Temporal lobe (tissue), 4 donors: ENCODE measurements at places on chromosomes 11 and 22. TPM values are rescaled to one million over a fixed set of nuclear protein-coding genes. Genes with fewer than 3 reads are reported as not detected.

DEPDC7 gene
- total RNA-seq: 2.2 TPM

APOL2 gene
- total RNA-seq: 6.1 TPM

ELMOD1 gene
- 119 TPM for total RNA-seq

OR52H1 gene
- total RNA-seq: not detected

SHANK3 gene
- 5.9 TPM for total RNA-seq

PHETA2 gene
- total RNA-seq: 2.5 TPM

TYR gene
- not detected for total RNA-seq

WNT7B gene
- total RNA-seq: 2.7 TPM

TMEM191B gene
- 2.2 TPM for total RNA-seq
